ENCODE measurements at places on chromosomes 4 and X.

DNA sequence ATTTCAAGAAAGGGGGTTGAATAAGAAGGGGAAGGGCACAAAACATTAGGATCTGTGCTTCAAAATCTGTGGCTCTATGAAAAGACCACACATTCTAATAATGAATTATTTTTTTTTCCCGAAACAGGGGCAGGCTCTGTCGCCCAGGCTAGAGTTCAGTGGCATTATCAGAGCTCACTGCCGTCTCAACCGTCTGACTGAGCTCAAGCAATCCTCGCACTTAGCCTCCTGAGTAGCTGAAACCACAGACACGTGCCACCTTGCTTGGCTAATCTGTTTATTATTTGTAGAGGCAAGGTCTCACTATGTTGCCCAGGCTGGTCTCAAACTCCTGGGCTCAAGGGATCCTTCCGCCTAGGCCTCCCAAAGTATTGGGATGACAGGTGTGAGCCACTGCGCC lies 33.4 kb downstream of the ACSL1 start:
- no peak for DNase-seq

DNA sequence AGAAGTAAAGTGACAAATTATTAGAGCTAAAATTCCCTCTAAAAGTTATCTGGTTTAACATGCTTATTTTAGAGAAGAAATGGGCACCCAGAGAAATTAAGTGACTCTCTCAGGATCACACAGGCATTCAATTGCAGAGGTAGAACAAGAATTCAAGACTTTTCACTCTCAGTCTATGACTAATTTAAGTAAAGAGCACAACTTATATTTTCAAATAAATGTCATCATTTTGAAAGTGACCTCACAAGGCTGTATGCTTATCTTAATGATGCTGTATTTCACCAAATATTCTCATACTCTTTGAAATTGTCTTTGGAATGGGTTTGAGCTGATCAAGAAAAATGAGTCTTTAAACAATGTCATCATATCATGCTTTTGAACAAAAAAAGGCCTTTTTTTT lies 15.3 kb downstream of the GPR174 start:
- DNase-seq = no peak

GRCh38 chr4:24180586-24180985 lies 290.7 kb upstream of the PPARGC1A start:
- no peak for DNase-seq

GRCh38 chr4:140742838-140743193 lies 13.4 kb downstream of the TBC1D9 start:
- no peak for DNase-seq

GRCh38 chr4:78766026-78766425 lies 10.1 kb upstream of the BMP2K start:
- DNase-seq = no peak

GRCh38 chr4:85707611-85708010 lies 232.7 kb downstream of the ARHGAP24 start:
- no peak for DNase-seq

- DNase-seq = no peak
Observed at GRCh38 chrX:37745835-37746217, 34.0 kb upstream of the CYBB start.

DNA sequence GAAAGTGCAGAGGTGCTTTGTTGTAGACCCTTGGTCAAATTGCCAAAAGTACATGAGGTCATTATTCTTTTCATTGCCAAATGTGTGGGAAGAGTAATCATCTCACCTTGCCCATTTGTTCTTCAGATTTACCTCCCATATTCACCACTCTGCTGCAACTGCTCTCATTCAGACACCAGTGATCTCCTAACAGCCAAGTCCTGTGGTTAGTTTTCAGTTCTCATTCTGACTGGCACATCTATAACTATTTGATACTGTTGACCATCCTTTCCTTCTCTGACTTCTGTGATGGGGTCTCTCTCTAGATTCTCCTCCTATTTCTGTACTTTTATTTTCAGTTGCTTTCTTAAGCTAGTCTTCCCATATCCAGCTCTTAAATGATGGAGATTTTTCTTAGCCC lies 39.8 kb downstream of the GRIA3 start:
- no peak for DNase-seq

DNA sequence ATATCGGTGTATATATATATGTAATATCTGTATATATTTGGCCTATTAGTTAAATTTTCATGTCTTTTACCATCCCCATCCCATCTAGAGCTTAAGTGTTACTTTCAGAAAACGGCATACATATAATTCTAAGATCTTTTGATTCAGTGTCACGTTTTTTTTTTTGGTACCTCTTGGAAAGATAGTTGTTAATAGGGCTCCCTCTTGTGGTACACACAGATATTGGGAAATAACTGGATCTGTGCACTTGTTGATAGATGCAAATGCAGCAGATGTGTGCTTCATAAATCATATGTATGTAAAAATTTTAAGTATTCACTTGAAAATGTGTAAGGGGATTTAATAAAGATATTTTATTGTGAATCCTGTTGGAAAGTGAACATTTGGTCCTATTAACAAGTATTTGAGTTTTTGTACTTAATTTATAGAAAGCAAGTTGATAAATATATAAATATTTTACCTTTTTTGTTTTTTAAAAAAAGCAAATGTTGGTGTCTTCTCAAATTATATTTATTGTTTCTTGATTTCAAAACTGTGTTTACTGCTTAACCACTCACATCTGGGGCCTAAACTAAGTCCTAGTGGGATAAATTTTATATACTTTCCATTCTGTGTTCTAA lies 74.7 kb downstream of the PAQR3 start:
- DNase-seq = peak; percentile 4

DNA sequence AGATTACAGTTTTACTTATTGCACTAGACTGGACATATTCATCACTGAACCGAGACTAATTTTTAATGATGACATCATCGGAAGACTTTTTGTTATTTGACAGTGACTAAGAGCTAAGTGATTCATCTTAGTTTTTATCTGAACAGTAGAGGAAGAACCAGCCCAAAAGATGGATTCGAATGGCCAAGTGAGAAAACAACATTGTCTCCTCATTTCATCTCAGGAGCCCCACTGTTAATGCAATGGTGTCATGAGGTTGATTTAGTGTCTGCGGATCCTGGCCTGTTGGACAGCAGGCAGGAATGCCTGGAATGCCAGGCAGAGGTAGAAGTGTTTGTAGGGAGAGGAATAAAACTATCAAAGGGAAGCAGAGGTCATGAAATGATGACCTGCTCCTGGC lies 37.8 kb upstream of the HPF1 start:
- DNase-seq = no peak

DNA sequence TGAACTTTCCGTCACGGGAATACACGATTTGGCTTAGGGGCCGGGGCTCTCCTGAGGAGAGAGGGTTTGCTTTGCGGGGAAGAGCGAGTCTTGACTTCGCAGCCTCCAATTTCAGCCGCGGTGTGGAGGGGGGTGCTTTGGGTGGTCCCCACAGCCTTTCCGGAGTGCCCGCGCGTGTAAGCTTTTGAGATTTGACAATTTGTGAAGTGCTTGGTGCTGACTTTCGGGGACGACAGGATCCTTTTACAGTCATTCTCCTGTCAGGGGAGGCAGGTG lies 355 bp downstream of the SCML1 start:
- DNase-seq = no peak

- no peak for DNase-seq
Observed at GRCh38 chr4:138035781-138036258, 206.3 kb downstream of the SLC7A11 start.

DNA sequence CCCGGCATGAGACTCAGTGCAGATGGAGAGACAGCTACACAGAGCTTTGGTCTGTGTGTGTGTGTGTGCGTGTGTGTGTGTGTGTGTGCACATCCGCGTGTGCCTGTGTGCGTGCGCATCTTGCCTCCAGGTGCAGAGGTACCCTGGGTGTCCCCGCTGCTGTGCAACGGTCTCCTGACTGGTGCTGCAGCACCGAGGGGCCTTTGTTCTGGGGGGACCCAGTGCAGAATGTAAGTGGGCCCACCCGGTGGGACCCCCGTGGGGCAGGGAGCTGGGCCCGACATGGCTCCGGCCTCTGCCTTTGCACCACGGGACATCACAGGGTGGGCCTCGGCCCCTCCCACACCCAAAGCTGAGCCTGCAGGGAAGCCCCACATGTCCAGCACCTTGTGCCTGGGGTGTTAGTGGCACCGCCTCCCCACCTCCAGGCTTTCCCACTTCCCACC lies 14.3 kb downstream of the FGFR3 start:
- DNase-seq = no peak

GRCh38 chrX:112688242-112688641 lies 8.5 kb upstream of the LHFPL1 start:
- DNase-seq = no peak

GRCh38 chrX:9071031-9071650 lies 37.2 kb upstream of the FAM9B start:
- DNase-seq = no peak

DNA sequence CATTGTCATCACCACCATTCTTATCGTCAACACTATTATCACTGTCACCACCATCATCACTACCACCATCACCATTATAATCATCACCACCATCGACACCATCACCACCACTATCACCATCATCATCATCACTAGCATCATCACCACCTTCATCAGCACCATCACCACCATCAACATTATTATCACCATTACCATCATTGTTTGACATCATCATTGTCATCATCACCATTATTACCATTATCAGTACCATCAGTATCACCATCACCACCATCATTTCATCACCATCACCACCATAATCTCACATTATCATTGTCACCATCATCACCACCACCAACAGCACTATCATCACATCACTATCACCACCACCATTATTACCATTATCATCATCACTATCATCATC lies 47.5 kb upstream of the NKX1-1 start:
- DNase-seq = no peak

DNA sequence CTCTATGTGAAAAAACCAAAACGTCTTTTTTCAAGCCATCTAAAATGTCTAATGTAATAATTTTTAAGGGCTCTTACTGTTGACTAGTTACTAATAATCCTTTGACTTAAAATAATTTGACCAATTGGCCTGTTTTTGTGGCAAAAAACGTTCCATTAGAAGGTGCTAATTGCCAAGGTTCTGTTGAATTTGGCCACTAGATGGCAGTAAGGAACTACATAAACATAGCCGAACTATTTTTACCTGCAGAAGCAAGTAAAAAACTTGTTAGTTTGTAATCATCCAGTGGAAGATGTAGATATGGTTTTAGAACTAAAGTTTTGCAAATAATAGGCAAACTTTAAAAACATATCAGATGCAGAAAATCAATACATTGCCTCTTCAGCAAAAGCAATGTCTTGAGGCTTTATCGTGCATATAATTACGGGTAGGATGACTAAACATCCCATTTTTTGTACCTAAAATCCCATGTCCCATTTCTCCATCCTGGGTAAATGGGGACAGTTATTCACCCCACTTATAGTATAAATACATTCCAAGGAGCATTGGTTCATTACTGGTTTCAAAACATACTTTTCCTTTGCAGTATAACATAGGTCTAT lies 57.6 kb downstream of the PROM1 start:
- DNase-seq = no peak

- no peak for DNase-seq
Observed at GRCh38 chrX:119015407-119016237, 41.2 kb downstream of the LONRF3 start.

DNA sequence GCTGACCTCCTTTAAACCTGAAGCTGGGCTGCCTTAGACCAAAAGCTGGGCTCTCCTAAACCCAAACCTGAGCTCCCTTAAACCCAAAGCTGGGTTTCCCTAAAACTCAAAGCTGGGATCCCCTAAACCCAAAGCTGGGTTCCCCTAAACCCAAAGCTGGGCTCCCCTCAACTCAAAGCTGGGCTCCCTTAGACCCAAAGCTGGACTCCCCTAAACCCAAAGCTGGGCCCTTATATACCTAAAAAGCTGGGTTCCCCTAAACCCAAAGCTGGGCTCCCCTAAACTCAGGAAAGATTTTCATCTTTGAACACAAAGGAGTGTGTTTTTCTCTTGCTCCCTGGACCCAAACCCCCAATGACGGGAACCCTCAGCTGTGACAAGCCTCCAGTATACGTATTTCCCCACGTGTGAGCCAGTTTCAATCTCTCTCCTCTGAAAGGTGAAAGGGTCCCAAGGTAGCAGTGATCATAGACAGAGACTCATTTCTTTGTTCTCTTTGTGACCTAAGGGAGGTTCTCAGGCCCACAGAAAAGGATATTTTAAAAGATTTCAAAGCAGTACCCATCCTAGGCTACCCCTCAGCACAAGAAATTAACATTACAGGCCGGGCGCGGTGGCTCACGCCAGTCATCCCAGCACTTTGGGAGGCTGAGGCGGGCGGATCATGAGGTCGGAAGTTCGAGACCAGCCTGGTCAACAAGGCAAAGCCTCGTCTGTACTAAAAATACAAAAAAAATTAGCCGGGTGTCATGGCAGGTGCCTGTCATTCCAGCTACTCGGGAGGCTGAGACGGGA lies 31.3 kb upstream of the ASMTL start:
- no peak for DNase-seq

GRCh38 chr4:38752941-38753806 lies 29.6 kb downstream of the TLR10 start:
- no peak for DNase-seq

- no peak for DNase-seq
Observed at GRCh38 chrX:150148749-150149672, 210.7 kb upstream of the EOLA2 start.

DNA sequence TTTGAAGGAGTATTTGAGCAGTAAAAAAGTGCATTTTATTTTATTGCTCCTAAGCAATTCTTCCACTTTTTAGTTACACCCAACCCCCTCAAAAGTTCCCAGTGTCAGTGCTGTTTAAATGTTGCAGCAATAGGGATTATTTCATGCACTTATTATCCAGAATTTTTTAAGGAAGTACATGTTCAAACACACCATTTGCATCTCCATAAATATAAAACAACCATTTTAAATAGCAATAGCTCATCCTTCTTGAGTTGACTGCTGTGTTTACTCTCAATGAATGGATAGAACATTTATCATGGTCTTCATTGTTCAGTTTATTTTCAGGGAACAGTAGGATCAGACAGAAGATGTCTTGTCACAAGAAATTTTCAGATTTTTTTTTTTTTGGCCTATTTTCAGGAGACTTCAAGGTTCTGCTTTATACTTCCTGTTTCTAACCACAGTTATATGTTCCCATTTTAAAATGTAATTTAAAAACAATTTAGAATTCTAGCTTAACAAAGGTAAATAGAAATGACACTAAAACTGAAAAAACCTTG lies 171.9 kb downstream of the TMA16 start:
- DNase-seq = no peak

GRCh38 chrX:102711872-102712215 lies 404 bp upstream of the GPRASP2 start:
- DNase-seq = no peak

DNA sequence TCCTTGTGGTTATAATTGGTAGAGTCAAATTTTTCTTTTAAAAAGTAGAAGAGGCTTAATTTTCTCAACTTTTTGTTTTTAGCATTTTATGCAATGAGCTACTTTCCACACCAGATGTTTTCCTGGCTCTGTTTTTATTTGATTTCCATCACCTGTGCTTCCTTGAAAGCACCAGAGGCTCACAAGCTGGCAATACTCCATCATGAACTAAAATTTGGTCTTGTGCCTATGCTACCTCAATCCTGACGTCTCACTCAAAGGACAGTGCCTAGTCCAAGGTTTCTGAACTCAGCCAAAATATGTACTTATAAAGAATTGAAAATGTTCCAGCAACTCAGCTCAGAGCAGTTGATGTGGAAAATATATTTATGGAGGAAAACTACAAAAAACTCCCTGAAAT lies 914.0 kb upstream of the PRKX start:
- no peak for DNase-seq

Data from activated CD8-positive, alpha-beta memory T cell treated with anti-CD3 and anti-CD28 coated beads for 1 hour (primary cell).